ENCODE measurements at places on chromosomes 6 and 20.

DNA sequence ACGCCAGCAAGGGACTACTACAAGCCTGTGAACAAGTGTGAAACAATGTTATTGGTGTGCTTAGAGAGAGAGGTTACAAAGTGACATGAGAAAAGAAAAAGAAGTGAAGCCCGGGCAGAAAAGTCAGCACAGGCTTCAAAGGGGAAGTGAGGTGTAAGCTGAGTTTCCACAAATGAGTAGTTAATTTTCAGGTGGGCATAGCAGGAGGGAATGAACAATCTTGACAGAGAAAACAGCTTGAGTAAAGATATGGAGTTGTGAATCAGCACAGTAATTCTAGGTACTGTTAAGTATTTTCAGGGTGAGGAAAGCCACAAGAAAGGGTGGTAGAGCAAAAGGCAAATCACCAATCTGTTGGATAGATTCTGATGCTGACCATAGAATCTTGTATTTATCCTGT is 4.3 kb downstream of the KCNQ5 start:
- DNase-seq: no peak

DNA sequence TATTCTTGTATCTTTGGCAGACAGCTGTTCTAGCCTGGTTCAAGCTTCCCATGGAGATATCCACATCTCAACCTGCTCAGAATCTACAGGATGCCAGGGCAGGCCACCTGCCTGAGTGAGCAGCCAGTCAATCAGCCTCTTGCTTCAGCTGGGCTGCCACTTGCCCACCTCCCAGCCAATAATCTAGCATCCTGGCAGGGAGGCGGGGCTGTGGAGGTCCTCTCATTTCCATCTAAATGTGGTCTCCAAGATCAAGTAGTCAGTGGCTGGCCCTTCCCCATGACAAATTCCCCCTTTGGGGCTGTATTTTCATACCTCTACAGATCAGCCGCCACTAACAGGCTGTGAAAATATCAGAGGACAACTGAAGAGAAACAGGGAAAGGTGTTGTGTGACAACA is 33.0 kb upstream of the SPDEF start:
- no peak for DNase-seq

- no peak for DNase-seq
Observed at GRCh38 chr6:75090576-75090975, 115.3 kb downstream of the COL12A1 start.

DNA sequence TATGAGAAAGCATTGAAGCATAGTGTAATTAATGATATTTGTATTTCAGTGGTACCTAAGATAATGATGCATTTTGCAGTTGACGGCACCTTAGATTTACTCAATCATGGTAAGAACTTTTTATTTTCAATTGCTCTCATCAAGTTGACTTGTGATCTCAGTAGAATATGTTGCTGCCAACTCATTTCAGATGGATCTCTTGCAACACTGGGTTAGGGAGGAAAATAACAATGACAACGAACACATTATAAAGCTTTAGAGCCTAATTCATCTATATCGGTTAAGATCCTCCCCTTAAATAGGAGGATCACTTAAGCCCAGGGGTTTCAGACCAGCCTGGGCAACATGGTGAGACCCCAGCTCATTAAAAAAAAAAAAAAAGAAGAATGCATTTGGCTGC is 18.0 kb upstream of the TBC1D22B start:
- DNase-seq: no peak

DNA sequence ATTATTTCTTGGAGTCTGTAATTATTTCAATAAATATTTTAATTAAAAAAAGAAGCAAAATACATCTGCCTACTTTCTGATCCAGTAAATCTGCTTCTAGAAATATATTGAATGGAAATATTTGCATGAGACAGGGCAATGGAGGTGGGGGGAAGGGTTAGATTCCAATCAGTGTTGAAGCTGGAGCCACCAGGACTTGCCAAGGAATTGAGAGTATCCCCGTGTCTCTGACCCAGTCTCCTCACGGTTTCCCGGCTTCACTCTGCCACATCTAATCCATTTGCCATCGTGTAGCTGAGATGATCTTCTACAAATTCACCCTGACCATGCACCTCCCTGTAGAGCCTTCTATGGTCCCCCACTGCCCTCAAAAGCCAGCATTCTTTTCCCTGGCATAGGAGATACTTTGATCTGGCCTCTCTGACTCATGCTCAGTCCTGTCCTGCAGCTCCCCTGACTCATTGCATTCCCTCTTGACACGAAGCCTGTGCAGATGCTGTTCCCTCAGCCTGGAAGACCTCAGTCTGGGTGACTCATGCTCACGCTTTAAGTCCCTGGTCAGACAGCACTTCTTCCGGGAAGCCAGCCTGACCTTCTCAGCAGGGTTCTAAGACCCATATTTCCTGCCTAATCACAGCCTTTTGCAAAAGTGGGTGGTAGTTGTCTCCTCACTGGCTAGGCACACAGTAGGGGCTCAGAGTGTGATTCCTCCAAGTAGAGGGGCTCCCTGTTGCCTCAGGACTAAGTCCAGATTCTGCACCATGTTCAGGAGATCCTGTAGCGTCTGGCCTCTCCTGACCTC is 23.0 kb upstream of the FKBP1A start:
- DNase-seq: no peak

DNA sequence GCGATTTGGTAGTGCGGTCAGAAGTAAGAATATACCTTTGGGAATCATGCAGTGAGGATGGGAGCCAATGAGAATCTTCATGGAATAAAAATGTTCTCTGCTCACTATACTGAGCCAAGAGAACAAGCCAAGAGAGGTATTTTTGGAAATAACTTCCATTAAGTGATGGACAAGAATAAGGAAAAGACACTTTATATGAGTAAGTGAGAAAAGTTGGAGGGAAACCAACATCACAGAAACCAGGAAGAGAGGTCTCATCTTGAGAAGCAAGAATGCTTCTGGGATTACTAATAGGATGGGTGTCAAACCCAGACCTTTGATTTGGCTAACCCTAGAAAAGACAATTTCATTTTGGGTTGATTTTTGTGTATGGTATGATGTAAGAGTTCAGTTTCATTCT is 181.2 kb upstream of the JAG1 start:
- DNase-seq: no peak

- DNase-seq: no peak
Observed at GRCh38 chr20:63648895-63649589, 4.2 kb downstream of the STMN3 start.

GRCh38 chr6:28914941-28915340 is 8.8 kb downstream of the TRIM27 start:
- DNase-seq: no peak

DNA sequence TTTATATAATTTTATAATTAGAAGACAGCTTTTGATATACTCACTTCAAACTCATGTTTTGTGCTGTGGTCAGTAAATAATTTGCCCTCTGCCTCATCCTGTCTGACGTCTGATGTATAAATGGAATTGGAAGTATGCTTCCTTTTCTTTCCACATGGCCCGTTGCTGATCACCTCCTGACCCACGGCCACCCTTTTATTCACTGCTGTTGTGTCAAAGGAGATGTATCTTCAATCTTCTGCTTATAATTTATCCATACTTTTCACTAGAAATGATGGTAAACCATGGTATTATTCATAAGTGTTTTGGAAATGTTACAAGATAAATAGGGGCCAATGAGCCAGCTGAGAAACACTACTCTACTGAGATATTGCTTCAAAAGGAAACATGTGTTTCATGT is 841.8 kb downstream of the PHF3 start:
- no peak for DNase-seq

DNA sequence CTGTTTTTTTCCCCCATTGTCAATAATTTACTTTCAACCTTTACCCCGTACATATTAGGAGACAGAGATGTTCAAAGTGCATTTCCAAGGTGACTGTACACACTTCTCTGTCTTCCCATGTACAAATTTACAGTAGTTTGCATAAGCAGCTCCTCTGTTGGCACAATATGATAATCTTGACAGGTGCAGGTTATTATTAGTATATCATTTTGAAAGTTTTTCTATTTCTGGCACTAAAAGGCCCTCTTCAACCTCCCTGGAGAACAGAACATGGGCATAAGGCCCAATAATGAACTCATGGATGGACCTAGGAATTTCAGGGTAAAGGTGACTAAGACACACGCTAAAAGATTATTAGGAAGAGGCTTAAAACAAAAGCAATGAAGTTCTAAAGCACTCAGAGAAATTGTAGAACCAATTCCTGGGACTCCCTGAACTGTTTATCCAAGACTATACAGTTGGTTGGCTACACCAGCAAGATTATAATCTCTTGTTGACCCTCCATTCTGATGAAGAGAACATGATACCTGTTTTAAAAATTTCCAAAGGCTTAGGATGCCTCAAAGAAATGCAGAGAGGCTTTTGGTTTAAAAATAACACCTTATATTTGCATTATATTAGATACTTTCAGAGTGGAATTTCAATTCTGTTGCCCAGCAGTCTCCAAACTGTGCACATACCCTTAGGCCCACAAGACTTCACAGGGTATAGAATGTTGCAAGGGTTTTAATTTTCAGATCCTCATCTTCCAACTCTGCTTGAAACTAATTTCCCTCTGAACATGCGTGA is 1.1 kb downstream of the AIG1 start:
- no peak for DNase-seq

GRCh38 chr6:73614802-73615201 is 39.0 kb downstream of the SLC17A5 start:
- no peak for DNase-seq

DNA sequence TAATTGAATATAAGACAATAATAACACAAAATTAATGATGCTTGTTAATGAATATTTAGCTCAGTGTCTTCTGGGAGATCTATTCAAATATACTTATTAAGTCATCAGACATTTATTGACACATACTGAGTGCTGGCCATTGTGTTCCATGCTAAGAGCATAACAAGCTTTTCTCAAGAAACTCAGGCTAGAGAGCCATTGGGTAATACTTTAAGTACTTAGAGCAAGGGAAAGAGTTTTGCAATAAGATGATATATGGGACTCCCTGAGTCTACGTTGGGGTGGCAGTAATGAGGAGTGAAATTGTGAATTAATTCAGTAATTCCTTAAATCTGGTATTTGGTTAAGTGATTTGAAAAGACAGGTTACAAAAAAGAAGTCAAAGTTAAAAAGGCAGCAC is 11.1 kb downstream of the TMEM200A start:
- no peak for DNase-seq

DNA sequence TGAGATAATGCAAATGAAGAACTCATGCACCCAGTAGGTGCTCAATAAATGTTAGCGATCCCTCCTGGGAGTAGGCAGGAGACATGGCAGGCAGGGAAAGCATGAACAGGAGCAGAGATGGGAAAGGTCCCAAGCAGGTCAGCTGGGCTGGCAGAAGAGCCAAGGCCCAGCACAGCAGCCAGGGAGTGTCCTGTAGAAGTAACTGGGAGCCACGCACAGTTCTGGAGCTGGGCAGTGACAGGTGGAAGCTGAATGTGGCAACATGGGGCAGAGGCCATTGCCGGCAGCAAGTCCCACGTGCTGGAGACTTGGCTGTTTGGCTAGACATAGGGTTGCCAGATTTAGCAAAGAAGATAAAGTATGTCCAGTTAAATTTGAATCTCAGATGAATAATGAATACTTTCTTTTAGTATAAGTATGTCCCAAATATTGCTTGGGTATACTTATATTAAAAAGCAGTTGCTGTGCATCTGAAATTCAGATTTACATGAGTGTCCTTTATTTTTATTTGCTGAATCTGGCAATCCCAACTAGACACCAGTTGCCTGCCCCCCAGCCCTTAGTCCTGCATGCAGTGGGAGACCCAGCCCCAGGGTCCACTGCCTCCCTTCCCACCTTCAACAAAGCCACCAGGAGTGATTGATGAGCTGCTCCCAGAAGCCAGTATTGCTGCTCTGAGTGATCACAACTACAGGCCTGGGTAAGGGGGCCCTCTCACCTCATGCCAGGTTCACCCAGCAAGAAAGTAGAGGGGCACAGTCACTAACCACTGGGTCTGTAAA is 3.7 kb upstream of the LPIN3 start:
- no peak for DNase-seq

- DNase-seq: no peak
Observed at GRCh38 chr6:166174031-166174430, 6.4 kb upstream of the TBXT start.

DNA sequence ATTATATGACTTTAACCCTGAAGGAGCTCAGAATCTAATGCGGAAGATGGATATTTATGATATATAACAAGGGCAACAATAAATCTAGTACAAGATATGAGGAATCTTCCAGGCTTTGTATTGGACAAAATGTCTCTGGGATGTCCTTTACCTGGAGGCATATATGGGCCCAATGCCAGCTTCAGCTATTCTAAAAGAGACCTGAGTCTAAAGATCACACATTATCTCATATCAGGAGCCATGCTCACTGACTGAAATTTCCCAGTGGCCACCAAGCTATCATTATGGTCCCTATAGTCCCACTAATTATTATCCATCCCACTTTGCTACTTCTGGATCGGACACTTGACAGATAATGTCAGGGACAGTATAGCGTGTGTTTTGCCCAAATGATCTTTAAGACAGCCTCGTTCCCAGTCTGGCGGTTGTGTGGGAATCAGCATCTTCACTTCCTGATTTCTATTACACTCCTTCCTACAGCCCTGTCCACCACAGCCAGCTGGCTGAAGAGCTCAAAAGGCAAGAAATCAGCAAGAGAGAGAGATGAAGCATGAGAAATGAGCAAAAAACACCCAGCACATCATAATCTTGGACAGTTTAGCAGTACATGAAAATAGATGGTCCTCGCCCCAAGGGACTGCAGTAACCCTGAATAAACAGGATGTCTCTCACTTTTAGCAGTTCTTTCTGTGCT is 34.9 kb downstream of the KLHL31 start:
- DNase-seq: no peak

DNA sequence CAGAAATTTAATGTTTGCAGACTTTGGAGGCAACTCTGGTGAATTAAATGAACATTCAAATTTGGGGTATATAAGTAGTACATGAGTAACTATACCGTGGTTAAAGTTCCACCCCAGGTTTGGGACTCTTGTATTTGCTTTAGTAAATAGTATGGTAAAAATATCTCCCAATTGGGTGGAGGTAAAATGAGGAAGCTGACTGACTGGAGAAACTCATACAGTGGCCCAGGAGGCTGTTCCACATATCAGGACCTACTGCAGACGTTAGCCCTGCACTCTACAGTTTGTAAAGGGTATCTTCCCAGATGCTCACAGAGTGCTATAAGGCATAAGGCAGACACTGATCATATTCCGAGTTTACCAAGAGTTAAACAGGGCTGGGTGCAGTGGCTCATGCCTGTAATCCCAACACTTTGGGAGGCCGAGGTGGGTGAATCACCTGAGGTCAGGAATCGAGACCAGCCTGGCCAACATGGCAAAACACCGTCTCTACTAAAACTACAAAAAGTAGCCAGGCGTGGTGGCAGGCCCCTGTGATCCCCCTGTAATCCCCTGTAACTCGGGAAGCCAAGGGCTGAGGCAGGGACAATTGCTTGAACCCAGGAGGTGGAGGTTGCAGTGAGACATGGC is 53.7 kb downstream of the CPXM1 start:
- DNase-seq: no peak

DNA sequence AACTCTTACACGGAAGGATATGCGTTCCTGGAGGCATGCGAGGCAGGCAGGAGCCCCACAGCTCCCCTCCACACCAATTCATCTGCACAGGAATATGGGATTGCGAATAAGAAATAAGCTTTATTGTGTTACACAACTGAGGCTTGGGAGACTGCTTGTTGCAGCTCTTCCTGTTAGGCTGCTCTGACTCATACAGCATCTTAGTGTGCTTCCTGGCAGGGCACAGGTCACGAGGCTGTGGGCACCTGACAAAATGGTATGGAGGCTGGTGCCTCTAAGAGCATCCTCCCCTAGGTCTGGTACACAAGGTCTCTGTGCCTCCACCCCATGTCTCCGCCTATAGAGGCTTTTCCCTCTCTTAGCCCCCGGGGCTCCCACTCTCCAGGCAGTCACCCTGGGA is 6.8 kb downstream of the SLC22A3 start:
- DNase-seq: no peak

Data from hippocampal formation (tissue), 2 donors.